ENCODE measurements at places on chromosomes 4 and X.

- H3K27ac ChIP-seq = no peak overlapping the region
- no peaks in the 10 kb centered on the region for H3K4me1 ChIP-seq
- no peak overlapping the region for H3K4me3 ChIP-seq
- DNase-seq = no peak
Observed at GRCh38 chr4:159551281-159551680, 448.4 kb downstream of the RAPGEF2 start.

DNA sequence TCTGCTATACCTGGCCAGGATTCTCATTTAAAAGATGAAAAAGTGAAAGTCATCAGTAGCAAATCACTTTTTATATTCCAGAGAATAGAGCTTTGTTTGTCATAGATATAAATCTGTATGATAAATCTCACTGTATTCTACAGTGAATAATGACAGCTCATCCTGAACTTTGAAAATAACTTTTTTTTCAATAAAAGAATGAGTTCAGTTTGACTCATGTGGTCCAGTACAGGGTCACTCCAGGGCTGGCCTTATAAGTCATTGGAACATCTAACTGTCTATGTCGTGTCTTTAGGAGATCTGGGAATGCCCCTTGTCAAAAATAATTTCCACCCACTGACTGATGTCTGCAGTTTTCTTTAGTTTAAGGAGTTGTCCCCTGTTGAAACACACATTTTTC lies 18.5 kb upstream of the CXCL8 start:
- H3K4me1 ChIP-seq = no peaks in the 10 kb centered on the region
- H3K27me3 ChIP-seq = no peaks in the 10 kb centered on the region
- H3K27ac ChIP-seq = no peak overlapping the region
- no peak overlapping the region for H3K4me3 ChIP-seq
- DNase-seq = no peak

DNA sequence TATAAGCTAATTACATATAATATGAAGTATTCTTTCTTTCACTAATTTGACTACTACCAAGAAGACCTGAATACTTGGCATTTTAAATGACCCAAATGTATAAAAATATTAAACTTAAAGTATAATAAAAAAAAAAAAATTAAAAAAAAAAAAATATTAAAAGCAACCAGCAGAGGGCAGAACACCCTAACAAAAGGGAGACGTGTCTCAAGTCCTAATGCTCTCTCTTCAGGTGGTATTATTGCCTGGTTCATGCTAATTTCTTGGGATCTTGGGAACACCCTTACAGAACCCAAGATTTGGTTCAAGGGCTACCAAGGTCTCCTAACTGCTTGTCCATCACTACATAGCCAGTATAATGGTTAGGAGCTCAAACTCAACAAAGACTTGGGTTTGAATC lies 754.8 kb downstream of the RAB28 start:
- H3K27me3 ChIP-seq = peaks cover 3% of the 10 kb centered on the region
- H3K36me3 ChIP-seq = no peaks in the 10 kb centered on the region
- H3K4me3 ChIP-seq = no peak overlapping the region
- no peaks in the 10 kb centered on the region for H3K4me1 ChIP-seq
- no peak overlapping the region for H3K27ac ChIP-seq
- DNase-seq = no peak

DNA sequence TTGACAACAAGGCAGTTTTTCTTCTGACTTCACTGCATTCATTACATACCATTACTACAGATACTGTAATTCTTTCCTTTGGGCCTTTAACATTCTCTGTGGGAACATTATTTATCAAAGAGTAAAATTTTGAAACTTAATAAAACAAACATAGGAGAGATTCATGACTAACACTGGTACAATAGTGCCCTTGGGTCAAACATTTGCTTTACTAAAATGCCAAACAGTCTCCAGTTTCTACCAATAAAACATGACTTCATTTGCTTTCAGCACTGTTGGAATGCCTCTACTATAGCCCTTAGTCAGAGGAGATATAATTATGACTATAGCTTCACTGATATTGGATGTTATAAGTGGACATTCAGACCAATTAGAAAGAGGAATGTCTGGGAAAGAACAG lies 481.5 kb downstream of the PACRGL start:
- H3K4me3 ChIP-seq = no peak overlapping the region
- no peak overlapping the region for H3K27ac ChIP-seq
- H3K4me1 ChIP-seq = no peaks in the 10 kb centered on the region
- DNase-seq = no peak
- H3K27me3 ChIP-seq = no peaks in the 10 kb centered on the region
- no peaks in the 10 kb centered on the region for H3K36me3 ChIP-seq

DNA sequence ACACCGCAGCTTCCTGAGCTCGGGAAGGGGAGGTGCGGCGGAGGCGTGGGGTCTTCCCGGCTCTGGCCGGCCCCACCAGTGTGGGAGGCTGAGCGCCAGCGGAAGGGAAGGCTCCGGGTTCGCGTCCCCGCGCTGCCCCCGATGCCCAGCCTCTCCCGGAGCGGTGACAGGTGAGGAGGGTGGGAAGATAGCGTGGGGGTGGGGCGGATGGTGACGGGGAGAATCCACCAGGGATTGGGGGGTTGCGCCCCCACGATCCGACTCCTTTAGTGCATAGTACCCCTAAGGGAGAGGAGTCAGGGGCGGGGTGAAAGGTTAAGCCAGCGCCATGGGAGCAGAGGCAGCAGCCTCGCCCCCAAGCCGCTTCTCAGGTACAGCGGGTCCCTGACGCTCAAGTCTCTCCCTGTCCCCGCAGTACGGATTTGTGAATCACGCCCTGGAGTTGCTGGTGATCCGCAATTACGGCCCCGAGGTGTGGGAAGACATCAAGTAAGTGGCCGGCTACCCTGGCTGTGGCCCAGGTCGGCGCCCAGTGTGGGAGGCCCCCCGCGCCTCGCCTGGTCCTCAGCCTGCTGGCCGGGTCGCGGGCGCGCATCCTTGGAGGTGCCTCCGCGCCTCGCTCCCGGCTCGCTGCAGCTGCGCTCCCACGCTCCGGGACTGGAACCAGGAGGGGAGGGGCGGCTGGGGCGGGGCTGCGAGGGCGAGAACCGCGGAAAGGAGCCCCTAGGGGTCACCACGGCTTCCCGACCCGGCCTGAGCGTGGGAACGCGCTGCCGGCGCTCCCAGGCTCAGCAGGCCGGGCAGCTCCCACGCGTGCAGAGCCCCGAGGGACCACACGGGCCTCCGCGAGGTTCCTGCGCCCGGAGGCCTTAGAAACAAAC lies 791 bp downstream of the GUCY1B1 start:
- H3K27me3 ChIP-seq = peaks cover 19% of the 10 kb centered on the region
- no peak overlapping the region for H3K27ac ChIP-seq
- no peak overlapping the region for H3K4me3 ChIP-seq
- peak; percentile 19 for DNase-seq
- no peaks in the 10 kb centered on the region for H3K36me3 ChIP-seq

DNA sequence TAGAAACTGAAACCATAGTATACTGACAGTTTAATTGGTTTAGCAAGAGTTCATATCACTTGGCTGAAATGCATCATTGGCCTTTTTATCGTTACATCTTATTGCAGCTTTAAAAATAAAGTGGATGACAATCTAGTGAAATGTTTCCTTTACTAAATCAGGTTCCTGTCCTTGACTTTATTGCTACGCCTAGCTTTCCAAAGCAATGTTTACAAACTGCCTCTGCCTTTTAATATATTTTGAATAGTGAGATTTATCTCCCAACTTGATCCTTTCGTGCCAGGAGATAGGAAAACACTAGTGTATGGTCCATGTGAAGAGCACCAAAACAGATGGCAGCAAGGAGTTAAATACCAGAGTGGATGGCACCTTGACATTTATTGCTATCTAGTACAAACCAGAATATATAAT lies 67.0 kb downstream of the GPC3 start:
- DNase-seq = no peak
- H3K4me3 ChIP-seq = no peak overlapping the region
- H3K4me1 ChIP-seq = peaks cover 19% of the 10 kb centered on the region
- H3K27ac ChIP-seq = no peak overlapping the region
- H3K36me3 ChIP-seq = no peaks in the 10 kb centered on the region
- no peaks in the 10 kb centered on the region for H3K27me3 ChIP-seq

DNA sequence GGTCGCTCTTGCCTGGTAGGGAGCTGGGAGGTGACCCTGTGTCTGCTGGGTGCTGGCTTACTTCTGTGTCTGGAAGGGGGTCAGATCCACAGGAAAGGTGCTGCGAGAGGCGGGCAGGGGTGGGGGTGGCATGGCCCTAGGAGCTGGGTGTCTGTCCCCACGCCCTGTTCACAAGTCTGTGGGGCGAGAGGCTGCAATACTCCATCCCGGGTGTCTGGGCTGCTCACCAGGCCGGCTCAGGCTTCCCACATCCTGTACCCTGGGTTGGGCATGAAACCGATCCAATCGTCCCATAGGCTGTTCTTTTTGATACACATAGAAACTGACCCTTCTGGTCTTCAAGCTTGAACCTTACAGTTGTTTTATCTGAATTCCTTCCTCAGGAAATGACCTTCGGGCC lies 993 bp upstream of the CTAG2 start:
- no peak overlapping the region for H3K4me3 ChIP-seq
- no peaks in the 10 kb centered on the region for H3K4me1 ChIP-seq
- DNase-seq = no peak

DNA sequence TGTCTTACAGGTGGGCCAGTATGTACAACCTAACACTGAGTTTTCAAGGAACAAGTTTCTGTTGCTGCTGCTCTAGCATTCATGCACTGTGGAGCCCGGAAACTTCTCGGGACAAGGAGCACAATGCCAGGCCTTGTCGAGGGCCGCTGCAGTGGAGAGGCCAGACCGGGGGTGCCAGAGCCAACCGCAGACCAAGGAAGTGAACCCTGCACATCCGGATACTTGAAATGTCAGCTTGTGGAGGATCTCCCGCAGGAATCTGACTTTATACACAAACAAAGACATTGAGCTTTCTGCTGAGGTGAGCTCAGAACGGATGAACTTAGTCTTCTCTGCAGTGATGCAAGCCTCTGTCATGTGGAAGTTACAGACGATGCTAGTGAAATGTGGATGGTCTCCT lies 99.5 kb downstream of the ZNF827 start:
- H3K27me3 ChIP-seq = no peaks in the 10 kb centered on the region
- H3K36me3 ChIP-seq = peaks cover 12% of the 10 kb centered on the region
- DNase-seq = no peak
- H3K27ac ChIP-seq = no peak overlapping the region
- no peak overlapping the region for H3K4me3 ChIP-seq

DNA sequence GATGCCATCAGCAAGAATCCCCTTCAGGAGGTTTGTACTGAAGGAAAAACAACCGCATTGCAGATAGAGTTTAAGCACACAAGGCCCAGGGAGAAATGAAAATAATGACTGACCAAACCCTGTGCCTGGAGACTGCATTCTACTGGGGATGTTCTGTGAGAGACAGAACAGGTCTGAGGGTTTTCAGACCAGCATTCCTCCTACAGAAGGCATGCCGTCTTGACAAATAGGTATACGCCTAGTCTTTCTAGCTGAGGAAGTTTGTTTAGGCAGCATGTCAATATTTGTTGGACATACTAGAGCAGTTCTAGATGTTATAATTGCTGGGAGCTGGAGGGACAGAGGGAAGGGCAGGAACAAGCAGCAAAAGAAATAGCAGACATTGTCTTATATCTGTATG lies 68.4 kb upstream of the SCOC start:
- H3K27me3 ChIP-seq = peaks cover 9% of the 10 kb centered on the region
- no peaks in the 10 kb centered on the region for H3K4me1 ChIP-seq

- no peaks in the 10 kb centered on the region for H3K36me3 ChIP-seq
- H3K27me3 ChIP-seq = no peaks in the 10 kb centered on the region
- no peak overlapping the region for H3K4me3 ChIP-seq
- no peak for DNase-seq
Observed at GRCh38 chr4:146389561-146389960, 132.2 kb downstream of the SLC10A7 start.

DNA sequence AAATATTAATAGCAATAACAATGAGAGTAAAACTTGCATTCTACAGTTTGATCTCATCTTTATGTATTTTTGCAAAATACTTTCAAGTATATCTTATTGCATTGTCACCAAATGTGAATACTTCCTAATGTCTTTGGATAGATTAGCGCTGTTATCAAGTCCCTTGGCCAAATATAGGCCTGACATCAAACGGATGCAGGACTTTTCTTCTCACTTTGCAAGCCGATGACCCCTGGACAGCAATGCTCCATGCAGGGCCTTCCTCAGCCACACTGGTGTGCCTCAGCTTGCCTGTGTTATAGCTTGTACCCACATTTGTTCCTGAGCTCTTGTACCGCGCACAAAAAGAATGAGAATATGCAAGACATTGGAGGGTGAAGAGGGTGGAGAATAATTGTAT lies 18.0 kb upstream of the NMU start:
- peaks cover 4% of the 10 kb centered on the region for H3K27me3 ChIP-seq
- no peak for DNase-seq
- H3K4me3 ChIP-seq = no peak overlapping the region
- no peak overlapping the region for H3K27ac ChIP-seq

DNA sequence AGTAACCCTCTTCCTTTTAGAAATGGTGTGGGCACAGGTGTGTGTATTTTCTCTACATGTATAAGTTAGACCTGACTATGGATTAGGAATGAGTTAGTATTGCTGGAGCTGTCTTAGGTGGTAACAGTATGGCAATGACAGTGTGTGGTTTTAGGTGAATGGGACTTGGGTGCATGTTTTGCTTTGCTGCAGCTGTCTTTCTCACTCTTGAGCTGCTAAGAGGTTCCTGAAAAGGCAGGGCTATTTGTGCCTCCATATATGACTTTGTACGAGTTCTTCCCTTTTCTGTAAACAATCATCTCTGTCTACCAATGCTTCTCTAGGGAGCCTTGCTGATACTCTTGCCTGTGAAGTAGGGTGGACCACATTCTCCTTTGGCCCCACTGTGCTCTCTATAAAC lies 234.8 kb upstream of the HHIP start:
- no peak overlapping the region for H3K27ac ChIP-seq
- DNase-seq = no peak
- no peak overlapping the region for H3K4me3 ChIP-seq
- H3K4me1 ChIP-seq = no peaks in the 10 kb centered on the region

DNA sequence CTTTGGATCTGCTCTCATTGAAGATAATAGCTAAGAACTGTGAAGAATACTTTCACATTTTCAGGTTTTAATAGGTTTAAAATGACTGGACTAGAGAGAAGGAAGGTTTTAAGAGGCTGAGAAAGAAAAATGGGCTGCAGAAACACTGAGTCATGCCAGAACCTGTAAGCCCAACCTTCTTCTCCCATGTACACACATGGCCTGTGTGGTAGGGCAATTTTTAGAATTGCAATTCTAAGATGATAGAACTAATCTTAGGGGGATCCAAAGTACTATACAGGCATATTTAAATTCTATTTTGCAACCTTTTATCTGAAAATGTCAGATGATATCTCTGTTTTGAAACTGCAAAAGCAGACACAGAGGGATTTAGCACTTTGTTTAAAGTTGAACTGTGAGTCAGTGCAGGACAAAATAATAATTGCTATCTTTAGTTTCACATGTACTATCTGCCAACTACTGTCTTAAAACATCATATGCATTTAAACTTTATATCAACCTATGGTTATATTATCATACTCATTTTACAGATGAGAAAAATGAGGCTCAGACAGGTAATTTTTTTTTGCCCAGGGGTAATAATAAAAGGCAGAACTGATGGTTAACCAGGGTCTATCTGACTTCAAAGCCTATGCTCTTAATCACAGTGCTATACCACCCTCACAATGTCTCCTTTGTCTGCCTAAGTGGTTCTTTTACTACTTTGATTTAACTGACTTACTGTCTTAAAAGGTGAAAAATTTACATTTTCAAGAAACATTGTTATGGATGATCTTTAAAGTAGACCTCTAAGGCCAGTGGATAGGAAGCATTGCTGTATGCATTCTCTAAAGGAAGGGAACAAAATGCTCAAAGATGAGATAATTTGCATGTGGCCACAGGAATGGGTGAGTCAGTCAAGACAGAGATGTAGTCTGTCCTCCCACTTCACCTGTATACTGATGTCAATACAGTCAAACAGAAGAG lies 4.3 kb downstream of the TMPRSS11E start:
- no peak overlapping the region for H3K27ac ChIP-seq
- no peak for DNase-seq
- no peaks in the 10 kb centered on the region for H3K36me3 ChIP-seq
- peaks cover 15% of the 10 kb centered on the region for H3K4me1 ChIP-seq
